Panc1 (cell line): ENCODE measurements at places on chromosomes 11 and 22. TPM values are rescaled to one million over a fixed set of nuclear protein-coding genes. Genes with fewer than 3 reads are reported as not detected.

KIAA1671 gene
- 48.1 TPM for total RNA-seq

SLCO2B1 gene
- 0.77 TPM for total RNA-seq

VSIG2 gene
- total RNA-seq, result not detected

SLC22A25 gene
- total RNA-seq, result not detected

FAM180B gene
- total RNA-seq, result not detected
